Right lung (tissue), 10 donors: ENCODE measurements at places on chromosomes 11 and 22. TPM values are rescaled to one million over a fixed set of nuclear protein-coding genes. Genes with fewer than 3 reads are reported as not detected.

- no peak for DNase-seq
These were observed 10.8 kb downstream of the EHF start for GRCh38 chr11:34631737-34632104.

- DNase-seq = peak; percentile 75
These were observed 33.7 kb upstream of the MYRF start for GRCh38 chr11:61718621-61719302.

GAL gene
- not detected for polyA plus RNA-seq

GRCh38 chr11:9525116-9525515, 48.4 kb upstream of the WEE1 start:
- no peak for DNase-seq

CCDC81 gene
- 5.0 TPM for polyA plus RNA-seq
